ENCODE measurements at places on chromosomes 5 and 9.
A peak's percentile ranks its signal among the peaks of the same experiment; 100 is the strongest.

DNA sequence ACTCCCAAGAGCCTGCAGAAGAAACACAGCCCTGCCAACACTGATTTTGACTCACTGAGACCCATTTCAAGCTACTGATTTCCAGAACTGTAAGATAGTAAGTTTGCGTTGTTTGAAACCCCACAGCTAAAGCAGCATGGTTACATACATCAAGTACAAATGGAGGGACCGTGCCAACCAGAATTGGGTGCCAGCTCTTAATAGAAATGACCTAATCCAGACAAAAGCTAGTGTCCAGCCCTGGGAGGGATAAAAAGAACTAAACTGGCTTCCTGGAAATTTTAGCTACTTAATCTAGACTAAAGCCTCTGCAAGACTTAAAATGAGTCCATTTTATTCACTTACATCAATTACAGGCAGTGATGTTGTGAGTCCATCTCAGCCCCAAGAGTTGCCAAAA, 122.6 kb downstream of the ADAMTS12 start:
- DNase-seq = no peak

DNA sequence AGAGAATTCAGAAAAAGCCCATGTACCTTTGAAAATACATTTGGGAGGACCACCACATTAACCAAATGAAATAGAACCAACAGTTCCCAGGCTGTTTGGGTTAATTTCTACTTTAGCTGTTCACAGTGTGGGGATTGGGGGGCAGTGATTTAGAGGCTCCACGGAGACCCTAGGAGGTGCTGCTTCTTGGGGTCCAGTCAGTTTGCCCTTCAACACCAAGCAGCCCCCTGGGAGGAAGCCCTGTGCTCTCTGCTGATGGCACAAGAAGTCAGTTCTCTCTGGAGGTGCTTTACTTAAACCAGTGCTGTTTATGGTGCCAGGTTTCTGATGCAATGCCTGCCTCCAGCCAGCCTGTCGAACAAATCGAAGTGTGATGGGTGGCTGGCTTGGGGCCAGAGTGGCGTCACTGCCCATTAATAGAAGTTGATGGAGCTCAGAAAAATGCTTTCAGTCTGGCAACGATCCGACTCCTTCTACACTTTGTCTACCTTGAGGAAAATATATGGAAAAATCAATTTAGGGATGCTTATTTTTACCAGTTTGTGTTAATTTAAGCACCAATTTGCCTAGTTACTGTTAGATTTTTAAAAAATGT, 134.0 kb downstream of the SNX18 start:
- DNase-seq = peak; percentile 68

DNA sequence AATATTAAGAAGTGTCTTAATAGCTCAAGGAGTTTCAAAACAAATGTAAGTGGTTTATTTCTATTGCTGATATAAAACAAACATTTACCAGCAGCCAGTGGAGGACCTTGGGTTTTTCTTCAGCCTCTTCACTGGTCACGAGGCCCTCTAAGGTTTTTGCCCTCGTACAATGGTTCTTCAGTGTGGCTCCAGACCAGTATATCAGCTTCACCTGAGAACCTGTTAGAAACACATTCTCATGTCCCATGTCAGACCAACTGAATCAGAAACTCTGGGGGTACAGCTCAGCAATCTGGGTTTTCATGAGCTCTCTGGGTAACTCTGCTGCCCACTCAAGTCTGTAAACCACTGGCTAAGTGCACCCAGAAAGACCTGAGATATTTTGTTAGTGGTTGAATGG, 12.9 kb downstream of the WWC1 start:
- DNase-seq = no peak

- peak; percentile 56 for DNase-seq
Measured at GRCh38 chr5:79133121-79133656, 21.6 kb downstream of the BHMT start.

GRCh38 chr5:159310511-159310910, 19.8 kb downstream of the IL12B start:
- DNase-seq = peak; percentile 21

GRCh38 chr5:35668794-35669193, 51.1 kb downstream of the SPEF2 start:
- no peak for DNase-seq

GRCh38 chr5:57176350-57176857, 2.5 kb downstream of the GPBP1 start:
- no peak for DNase-seq

DNA sequence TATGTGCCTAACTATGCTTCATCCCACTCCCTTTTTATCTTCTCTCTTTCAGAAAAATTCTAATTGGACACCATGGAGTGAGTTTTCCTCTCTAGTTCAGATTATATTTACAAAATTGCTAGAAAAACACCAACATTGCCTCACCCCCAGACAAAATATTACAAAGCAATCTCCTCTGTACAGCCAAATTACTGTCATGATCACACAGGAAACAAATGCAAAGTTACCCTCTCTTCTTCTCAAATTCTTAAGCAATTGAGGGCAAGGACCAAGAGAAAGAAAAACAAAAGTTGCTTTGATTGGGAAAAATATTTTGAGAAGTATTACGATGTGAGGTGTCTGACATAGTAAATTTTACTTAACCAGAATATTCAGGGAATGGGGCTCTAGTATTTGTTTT, 30.8 kb upstream of the ABCA1 start:
- no peak for DNase-seq

DNA sequence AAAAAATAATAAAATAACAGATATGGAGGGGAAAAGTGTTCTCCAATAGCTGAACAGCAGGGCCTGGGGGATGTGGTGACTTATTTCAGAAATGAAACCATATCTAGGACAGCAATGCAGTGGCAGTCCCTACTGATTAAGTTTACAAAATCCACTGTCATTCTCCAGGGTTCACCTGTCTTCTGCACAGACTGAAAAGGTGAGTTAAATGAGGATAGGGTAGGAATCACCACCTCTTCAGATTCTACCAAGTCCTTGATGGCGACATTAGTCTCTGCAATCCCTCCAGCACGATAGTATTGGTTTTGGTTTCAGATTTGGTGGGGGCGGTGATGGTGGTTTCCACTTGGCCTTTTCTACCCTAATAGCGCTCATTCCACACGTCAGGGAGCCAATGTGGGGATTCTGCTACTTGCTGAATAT, 32.3 kb upstream of the NPM1 start:
- no peak for DNase-seq

- peak; percentile 25 for DNase-seq
Measured at GRCh38 chr9:126388964-126389708, 62.5 kb downstream of the MVB12B start.
